Mucosa of descending colon (tissue), 3 donors: ENCODE measurements at places on chromosomes 5 and 9. TPM values are rescaled to one million over a fixed set of nuclear protein-coding genes. Genes with fewer than 3 reads are reported as not detected.

GRCh38 chr9:129934780-129935179 is 99.5 kb downstream of the USP20 start:
- no peak for DNase-seq

GRCh38 chr9:75071530-75072122 is 16.3 kb downstream of the NMRK1 start:
- peak; percentile 94 for DNase-seq

DNA sequence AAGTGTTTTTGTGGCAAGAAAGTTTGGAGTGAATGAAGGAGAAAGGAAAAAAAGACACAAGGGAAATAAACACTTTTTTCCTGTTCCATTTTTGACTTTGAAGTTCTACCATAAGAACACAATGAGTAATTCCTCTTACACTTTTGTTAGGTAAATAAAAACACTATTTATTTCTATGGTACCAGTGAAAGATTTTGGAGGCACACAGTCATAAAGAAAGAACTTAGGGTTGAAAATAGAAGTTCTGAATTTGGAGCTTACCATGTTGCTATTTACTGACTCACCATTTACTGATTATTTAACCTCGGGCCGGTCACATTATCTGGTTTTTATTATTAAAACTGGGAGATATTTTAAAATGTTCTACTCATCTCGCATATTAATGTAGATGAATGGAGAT is 367.8 kb downstream of the TLE1 start:
- no peak for DNase-seq

DNA sequence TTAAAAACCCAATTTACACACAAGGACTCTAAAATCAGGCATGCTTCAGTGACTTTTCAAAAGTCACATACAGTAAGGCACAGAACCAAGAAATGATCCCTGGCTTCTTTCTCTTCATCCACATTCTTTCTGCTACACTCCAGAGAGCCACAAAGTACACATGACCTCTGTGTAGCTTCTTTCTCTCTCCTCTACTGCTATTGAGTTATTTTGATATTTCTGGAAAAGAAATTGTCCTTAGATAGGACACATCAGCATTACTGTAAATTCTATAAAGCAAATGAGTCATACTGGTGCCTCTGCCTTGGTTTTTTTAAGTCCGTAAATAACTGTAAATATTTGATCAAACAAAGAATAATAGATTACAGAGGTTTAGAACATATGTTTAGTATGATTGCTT is 96.3 kb downstream of the KIAA0825 start:
- no peak for DNase-seq

DNA sequence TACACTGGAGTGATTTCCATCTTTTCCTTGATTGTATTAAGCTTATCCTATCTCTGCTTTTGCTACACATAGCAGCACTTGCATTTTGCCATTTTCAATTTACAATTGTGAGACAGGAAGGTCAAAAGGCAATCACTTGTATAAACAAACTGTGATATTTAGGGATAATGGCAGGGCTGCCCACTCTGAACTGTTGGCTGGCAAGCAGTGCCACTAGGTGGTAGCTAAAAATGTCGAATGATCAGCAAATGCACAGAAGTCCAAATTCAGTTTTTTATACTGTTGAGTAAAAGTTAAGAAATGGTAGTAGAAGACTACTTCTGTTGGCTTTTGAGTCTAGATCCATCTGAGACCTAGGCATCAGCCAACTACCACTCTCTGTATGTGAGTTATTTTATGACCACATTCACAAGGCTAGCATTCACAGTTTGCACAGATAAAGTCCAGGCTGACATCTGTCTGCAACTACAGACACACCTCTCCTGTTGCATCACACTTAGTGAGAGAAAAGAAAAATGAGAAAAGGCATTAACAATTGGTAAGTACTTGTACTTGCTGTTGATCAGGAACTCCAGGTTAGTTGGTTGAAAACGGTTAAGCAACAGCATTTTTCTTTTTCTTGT is 108.8 kb upstream of the ASTN2 start:
- no peak for DNase-seq

DNA sequence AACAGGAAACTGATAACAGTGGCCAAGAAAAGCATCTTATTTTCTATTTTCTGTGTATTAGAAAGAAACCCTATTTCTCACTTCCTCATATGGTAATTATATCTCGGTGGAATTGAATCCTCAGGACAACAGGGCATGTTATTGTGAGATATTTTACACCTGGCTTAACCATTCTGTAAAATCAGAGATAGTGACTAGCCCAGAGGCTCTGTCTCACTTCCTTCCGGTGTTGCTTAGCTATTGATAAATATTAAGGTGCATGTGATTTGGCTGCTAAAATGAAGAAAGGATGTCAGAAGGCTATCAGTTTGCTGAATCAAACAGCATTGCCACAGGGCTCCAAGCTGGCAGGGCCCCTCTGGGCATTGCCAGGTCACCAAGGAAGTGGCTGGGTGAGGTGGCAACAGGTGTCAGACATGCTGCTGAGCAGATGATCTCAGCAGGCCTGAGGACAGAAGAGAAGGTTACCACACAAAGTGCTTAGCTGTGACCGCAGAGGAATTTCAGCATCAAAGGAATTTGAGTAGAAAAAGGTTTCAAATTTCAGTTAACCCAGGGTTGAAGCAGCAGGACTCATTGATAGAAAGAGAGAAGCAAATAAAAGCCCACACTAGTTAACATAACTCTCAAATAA is 330.7 kb downstream of the PDE4D start:
- peak; percentile 36 for DNase-seq

DNA sequence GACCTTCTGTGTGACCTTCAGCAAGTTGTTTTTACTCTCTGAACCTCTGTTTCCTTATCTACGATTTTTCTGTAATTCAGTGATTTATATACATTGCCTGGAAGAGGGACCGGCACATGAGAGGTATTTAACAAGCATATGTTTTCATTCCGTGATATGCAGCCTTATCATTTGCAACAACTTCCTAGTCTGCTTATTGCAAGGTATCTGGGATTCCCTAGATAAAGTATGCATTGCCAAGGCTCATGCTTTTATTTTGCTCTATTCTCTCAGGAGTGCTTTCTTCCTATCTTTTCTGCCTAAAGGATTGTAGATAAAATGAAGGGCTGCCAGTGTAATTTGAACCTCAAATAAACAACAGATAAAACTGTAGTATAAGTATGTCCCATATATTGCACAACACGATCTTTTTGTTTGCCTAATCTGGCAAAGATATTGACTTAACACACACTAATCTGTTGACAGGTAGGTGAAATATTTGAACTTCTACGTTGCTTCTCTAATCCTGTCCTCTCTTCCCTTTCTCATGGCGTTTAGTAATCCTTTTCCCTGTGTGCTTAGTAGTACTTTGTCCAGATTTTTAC is 377.2 kb upstream of the TNC start:
- DNase-seq = no peak

GRCh38 chr5:93454896-93455295 is 126.1 kb downstream of the NR2F1-AS1 start:
- no peak for DNase-seq

- DNase-seq = no peak
These were observed 201.7 kb downstream of the BNC2 start for GRCh38 chr9:16668734-16669295.

DNA sequence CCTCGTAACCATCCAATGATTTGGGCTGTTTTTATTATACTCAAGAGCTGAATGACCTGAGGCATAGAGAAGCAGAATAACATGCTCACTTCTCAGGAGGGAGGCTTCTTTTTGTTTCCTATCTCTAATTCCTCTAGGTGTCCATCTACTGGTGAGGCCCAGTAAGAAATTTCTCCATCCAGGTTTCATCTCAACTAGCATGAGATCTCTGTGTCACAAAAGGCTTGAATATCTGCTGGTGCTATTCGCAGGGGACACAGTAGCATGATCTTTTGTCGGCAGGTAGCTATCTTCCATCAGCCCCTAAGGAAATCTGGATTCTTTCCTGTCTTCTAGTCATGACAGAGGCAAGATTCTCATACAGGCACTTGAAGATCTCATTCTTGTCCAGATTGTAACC is 8.9 kb downstream of the IFNE start:
- no peak for DNase-seq

DNA sequence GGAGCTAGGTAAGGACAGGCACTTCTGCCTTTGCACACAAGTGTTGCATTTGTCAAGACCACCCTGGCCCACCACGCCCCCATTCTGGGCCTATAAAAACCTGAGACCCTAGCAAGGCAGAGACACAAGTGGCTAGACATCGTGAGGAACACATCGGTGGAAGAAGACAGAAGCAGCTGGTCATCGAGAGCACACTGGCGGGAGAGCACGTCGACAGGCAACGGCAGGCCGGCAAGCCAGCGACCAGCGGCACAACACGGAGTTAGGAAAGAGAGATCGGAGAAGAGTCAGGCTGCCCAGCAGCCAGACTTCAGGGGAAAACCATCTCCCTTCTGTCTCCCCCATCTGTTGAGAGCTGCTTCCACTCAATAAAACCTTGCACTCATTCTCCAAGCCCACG is 76.1 kb downstream of the HRH2 start:
- DNase-seq = no peak

DNA sequence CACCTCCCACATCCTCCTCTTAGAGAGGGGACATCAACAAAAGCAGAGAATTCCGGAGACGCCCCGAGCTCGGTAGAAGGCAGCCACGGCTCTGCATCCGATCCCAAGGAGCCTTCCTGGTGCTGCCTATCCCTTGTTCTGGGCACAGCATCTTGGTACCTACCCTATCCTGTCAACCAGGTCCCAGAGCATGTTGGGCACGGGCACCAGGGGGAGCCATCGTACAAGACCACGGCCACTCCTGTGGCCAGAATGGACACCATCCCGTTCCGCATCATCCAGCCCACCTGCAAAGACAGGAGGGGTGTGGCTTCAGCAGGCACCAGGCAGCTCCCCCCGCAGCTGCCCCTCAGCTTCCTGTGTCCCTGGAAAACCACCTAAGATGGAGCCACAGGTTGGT is 62.7 kb upstream of the ZNF354A start:
- no peak for DNase-seq

DNA sequence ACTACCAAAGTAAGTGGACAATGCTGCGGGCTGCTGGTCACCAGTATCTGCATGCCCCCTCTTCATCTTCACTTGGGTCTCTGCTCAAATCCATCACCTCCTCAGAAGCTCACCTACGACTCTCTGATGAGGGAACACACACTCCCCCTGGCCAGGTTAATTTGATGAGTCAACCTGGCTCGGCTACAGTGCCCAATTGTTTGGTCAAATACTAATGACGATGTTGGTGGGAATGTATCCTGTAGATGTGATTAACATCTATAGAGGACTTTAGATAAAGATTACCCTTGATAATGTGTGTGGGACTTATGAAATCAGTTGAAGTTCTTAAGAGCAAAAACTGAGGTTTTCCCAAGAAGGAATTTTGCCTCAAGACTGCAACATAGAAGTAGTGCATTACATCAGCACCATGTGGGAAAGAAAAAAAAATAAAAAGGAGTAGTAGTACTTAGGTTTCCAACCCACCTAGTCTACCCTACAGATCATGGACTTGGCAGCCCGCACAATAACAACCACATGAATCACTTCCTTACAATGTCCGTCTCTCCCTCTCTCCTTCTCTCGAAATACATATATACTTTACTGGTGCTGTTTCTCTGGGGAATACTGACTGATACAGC is 467.3 kb downstream of the DNAH5 start:
- DNase-seq = no peak

- DNase-seq = no peak
These were observed 243.8 kb upstream of the IRX1 start for GRCh38 chr5:3351581-3352442.

DNA sequence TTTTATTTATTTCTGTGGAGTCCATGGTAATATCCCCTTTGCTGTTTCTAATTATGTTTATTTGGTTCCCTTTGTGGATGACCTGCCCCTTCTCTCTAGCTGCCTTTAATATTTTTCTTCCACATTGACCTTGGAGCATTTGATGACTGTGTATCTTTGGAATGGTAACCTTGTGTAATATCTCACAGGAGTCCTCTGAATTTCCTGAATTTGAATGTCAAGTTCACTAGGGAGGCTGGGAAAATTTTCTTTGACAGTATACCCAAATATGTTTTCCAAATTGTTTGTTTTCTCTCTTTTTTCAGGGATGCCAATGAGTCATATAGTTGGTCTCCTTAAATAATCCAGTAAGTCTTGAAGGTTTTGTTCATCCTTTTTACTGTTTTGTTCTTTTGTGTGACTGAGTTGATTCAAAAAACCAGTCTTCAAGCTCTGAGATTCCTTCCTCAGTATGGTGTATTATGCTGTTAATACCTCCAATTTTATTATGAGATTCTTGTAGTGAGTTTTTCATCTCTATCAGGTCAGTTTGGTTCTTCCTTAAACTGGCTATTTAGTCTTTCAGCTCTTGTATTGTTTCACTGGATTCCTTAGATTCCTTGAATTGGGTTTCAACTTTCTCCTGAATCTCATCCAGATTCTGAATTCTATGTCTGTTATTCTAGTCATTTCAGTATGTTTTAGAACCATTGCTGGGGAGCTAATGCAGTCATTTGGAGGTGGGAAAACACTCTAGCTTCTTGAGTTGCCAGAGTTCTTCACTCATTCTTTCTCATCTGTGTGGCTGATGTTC is 349.0 kb upstream of the TARS1 start:
- no peak for DNase-seq

DNA sequence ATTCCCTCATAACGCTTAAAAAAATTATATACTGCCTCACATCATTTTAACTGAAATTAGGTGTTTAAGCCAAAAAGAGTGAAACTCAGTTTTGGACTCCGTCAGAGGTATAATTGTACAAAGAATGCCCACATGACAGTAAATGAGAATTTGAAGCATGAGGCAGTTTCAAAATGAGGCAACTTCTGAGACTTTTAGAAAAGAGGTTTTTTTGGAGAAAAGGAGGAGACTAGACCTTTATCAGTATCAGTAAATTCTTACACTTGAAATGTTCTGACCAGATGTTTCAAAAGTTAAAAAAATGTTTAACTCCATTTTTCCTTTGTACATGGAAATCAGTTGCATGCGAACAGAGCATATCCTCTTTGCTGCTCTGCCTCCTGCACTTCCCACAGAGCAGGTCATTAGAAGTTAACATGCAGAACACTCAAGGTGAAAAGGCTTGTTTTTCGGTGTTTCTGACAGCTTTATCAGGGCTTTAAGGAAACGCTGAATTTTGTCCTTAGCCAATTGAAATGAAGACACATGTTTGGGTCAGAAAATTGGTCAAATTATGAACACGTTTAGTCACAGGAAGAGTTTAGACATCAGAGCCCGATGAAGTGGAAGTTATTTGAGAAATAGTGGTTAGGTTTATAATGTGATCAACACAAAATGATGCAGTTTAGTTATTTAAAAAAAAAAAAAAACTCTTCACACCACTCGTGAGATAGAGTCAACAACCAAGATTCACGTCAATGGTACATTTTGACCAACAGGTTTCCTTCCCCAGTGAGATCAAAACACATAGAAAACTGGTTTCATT is 59.5 kb downstream of the PIK3R1 start:
- DNase-seq = no peak

- DNase-seq = no peak
These were observed 14.1 kb upstream of the LURAP1L start for GRCh38 chr9:12760758-12761157.

DNA sequence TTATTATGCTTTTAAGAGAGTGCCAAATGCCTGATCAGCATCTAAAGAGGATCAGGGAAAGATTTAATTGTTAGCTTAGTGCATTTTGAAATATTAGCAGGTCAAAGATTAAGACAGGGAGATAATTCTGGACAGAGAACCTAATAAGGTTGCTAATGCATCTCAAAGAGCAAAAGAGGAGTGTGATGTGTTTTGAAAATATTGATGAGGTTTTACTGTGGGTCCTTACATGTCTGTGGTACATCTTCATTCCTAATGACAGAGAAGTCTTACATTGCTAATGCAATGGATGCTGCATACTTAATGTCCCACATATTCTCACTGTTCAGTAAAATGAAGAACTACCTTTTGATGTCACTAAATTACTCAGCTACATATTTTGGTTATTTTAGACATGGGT is 154.1 kb downstream of the TAF11L14 start:
- no peak for DNase-seq

The GMCL2 gene
- total RNA-seq = not detected

The CFAP157 gene
- total RNA-seq = 0.12 TPM

The MARVELD2 gene
- 48.0 TPM for total RNA-seq
